Stomach (tissue), 19 donors: ENCODE measurements at places on chromosomes 13 and 19. TPM values are rescaled to one million over a fixed set of nuclear protein-coding genes. Genes with fewer than 3 reads are reported as not detected.
A peak's percentile ranks its signal among the peaks of the same experiment; 100 is the strongest.

GRCh38 chr19:55985254-55985653, 1.3 kb upstream of the NLRP5 start:
- no peak for DNase-seq

DNA sequence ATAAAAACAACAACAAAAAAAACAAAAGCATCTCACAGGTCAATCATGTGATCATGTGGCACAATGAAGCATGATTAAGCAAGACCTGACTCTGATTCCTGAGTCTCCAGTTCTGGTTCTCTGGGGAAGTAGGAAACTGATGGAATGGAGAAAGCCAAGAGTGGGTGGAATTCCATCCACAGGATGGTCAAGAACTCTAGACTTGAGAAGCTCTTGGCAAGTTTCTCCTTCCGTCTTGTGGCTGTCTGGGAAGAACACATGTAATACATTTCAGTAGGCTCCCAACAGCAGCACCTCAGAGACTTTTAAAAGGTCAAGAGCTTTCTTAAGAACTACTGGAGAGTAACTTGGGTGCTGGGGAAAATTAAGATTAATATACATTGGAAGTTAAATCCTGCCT, 78.6 kb upstream of the TSHZ3 start:
- DNase-seq: no peak

- DNase-seq: no peak
These were observed 40.2 kb downstream of the SUGP2 start for GRCh38 chr19:18993115-18993514.

DNA sequence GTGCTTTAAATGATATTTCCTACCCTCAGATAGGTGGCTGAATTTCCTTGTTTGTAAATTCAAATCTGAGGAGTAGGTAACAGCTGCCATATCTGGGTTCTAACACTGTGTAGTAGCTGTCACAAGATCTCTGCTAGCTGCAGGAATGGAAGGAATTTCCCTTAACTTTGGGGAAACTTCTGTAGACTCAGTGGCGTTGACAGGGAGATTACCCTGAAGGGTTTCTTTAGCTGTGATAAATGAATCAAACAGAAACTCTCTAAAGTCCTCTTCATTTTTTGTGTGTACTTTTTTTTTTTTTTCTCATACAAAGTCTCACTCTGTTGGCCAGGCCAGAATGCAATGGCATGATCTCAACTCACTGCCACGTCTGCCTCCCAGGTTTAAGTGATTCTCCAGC, 5.3 kb upstream of the EPSTI1 start:
- DNase-seq: no peak

GRCh38 chr13:113058988-113059850, 46.4 kb upstream of the F7 start:
- DNase-seq: no peak

- no peak for DNase-seq
These were observed 28.1 kb downstream of the B3GLCT start for GRCh38 chr13:31227870-31228269.

GRCh38 chr13:19959141-19959830, 759 bp downstream of the ZMYM2 start:
- peak; percentile 51 for DNase-seq

DNA sequence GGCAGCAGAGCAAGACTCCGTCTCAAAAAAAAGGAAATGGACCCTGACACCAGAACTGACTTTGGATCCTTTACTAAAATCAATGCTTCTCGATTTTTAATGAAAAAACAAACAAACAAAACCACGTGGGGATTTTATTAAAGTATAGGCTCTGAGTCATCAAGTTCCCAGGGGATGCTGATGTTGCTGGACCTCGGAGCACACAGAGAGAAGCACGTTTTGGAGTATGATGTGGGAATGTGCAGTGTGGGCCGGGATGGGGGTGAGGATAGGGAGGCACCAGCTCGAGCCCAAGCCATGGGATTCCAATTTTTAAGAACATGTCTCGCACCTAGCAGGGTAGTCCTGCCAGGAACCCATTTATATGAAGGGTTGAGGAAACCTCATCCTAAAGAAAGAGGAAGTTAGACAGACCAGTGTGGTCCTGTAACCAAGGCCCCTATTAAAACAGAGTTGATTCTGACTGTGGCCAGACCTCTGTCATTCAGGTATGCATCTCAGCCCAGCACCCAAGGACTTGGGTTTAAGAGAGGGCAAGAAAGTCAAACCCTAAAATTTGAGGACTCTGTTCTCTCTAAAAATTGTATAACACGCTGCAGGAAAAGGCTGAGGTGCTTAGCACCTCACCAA, 6.4 kb downstream of the FLT1 start:
- no peak for DNase-seq

DNA sequence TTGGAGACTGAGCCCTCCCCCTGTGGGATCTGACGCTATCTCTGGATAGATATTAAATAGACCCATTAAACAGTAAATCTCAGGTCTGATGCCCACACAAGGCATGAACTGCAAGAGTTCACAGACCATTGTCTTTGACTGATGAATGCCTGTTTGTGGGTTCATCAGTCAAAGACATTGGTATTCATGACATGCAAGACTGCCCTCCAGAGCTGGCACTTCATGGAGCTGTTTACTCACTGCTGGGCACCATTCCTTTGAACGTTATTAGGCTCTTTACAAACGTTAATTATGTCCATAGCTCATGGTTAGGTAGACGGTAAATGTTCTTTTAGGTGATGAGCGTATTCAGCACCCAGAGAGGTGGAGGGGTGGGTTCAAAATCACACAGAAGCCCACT, 111.8 kb upstream of the PABPC3 start:
- DNase-seq: no peak

Gene SIGLEC14
- 1.8 TPM for polyA plus RNA-seq

Gene CACNG7
- polyA plus RNA-seq: not detected

Gene SIGLEC12
- polyA plus RNA-seq: 0.10 TPM

DNA sequence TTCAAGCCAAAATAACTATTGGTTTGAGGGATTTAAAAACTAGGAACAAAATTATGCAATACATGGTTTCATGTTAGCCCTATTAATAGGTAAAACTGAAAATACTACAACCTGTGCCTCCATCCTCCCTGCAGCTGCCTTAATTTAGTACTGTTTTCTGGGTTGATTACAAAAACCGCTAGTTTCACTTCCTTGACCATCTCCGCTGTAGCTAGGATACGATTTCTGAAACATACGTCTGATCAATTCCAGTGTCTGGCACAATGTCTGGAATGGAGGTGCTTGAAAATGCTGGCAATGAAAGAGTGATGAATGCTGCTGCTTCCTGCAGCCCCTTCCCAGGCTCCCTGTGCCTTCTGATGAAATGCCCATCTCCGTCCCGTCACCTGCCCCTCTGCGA, 273.5 kb downstream of the SHISA2 start:
- no peak for DNase-seq

Gene LINGO3
- polyA plus RNA-seq: not detected

GRCh38 chr13:38418286-38418685, 68.6 kb downstream of the UFM1 start:
- DNase-seq: no peak

- peak; percentile 69 for DNase-seq
These were observed 11.0 kb downstream of the FUZ start for GRCh38 chr19:49801966-49802661.

- no peak for DNase-seq
These were observed 72.4 kb downstream of the COL4A1 start for GRCh38 chr13:110234532-110234931.

Gene NTN5
- 1.3 TPM for polyA plus RNA-seq

DNA sequence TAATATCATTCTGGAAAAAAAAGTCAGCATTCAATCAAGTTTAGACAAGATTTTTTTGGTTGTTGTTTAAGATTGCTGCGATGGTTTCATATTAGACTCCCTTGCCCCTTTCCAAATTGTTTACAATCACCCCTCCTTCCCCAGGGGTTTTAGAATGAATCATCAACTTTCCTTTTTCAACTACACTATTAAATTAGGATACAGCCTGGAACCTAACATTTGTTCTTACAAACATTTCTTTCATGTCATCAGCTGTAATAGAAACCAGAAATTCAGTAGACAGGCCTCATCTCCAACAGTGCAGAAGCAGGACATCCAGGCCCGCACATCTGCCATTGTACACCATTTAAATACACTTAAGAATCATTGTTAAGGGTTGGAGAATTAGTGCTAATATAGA, 44.4 kb upstream of the WDFY2 start:
- DNase-seq: no peak

GRCh38 chr13:84528408-84529070, 646.3 kb upstream of the SLITRK1 start:
- DNase-seq: no peak

Gene ZNF460
- polyA plus RNA-seq: 0.75 TPM

Gene ZNF726
- polyA plus RNA-seq: 2.4 TPM

Gene MCEMP1
- 1.2 TPM for polyA plus RNA-seq

- peak; percentile 11 for DNase-seq
These were observed 72.5 kb upstream of the MRI1 start for GRCh38 chr19:13691569-13692435.

Gene RFPL4A
- not detected for polyA plus RNA-seq

Gene KLC3
- polyA plus RNA-seq: 1.1 TPM

Gene NR1H2
- polyA plus RNA-seq: 70.4 TPM

DNA sequence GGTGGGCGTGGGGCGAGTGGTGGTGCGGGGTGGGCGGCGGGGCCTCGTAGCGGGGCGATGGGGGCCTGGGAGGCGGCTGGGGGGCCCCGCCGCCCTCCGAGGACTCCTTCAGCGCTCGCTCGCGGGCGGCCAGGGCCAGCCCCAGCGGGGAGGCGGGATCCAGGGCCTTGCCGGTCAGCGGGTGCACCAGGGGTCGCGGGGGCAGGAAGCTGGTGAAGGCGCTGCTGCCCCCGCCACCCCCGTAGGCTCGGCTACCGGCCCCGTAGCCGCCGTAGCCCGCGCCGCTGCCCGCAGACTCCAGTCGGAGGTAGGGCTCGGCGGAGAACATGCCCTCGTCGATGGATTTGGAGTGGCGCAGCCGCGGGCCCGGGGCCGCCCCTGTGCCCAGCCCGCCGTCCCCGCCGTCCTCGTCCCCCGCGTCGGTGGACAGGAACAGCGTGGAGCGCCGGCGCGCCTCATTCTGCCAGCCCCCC, 18.6 kb downstream of the C19orf81 start:
- no peak for DNase-seq

Gene N4BP2L1
- polyA plus RNA-seq: 14.2 TPM

Gene TNFRSF19
- polyA plus RNA-seq: 2.7 TPM

DNA sequence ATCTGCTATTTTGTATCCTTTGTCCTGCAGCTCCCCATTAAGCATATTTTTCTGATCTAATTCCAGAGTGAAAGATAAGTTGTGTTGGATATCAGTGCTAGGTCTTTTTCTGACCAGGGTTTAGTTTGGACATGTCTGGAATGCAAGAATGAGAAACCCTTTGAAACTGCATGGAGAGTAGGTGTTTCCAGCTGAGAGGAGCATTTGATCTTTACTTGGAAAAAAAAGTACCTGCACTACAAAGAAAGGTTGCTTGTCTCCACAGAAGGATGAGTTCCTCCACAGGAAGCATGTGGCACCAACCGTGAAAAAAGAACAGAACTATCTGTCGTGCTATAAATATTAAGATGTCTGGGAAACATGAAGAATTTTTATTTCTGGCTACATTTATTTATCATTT, 36.6 kb upstream of the MED4 start:
- no peak for DNase-seq
